ENCODE measurements at places on chromosomes 2 and 18. TPM values are rescaled to one million over a fixed set of nuclear protein-coding genes. Genes with fewer than 3 reads are reported as not detected.

The TRAPPC12 gene
- total RNA-seq: 74.5 TPM

The DIPK1C gene
- total RNA-seq: not detected

The IL36A gene
- total RNA-seq: not detected

The TMEM17 gene
- total RNA-seq: 1.2 TPM

The GREB1L gene
- total RNA-seq: 0.76 TPM

- no peaks in the 10 kb centered on the region for H3K4me1 ChIP-seq
- H3K27ac ChIP-seq: no peak overlapping the region
- no peaks in the 10 kb centered on the region for H3K27me3 ChIP-seq
- DNase-seq: no peak
- H3K36me3 ChIP-seq: no peaks in the 10 kb centered on the region
Measured at GRCh38 chr2:238220274-238220891, 16.9 kb upstream of the ILKAP start.

GRCh38 chr18:6069103-6069502 lies 173.8 kb upstream of the TMEM200C start:
- no peak overlapping the region for H3K4me3 ChIP-seq
- H3K27ac ChIP-seq: no peak overlapping the region
- H3K4me1 ChIP-seq: no peaks in the 10 kb centered on the region
- no peaks in the 10 kb centered on the region for H3K27me3 ChIP-seq
- DNase-seq: no peak

DNA sequence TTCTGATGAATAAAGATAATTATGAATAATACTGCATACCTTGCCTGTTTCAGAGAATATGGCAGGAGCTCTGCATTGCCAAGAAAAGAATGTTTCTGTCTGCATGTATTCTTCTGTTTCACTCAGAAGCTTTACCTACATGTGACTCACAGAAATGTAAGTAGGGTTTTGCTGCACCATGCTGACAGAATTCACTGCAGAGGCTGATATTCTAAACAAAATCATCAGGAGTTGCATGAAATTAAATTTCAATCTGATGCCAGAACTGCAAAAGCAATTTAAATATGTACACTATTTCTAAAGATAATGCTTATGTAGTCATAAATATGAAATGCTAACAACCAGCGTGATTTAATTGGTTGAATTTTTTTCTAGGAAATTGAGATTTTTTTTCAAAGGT lies 332.8 kb upstream of the FSHR start:
- H3K4me1 ChIP-seq: no peaks in the 10 kb centered on the region
- no peak for DNase-seq
- no peak overlapping the region for H3K4me3 ChIP-seq
- no peak overlapping the region for H3K27ac ChIP-seq
- no peaks in the 10 kb centered on the region for H3K36me3 ChIP-seq

GRCh38 chr2:85753525-85754312 lies at the start of gene ATOH8:
Gene ATOH8, plus strand, starts transcription at chr2:85753991. Its CDS starts 199 bp downstream, at chr2:85754190.
- peak within 1 kb of the TSS; percentile 84 for H3K4me3 ChIP-seq
- peak; percentile 61 for DNase-seq
- H3K36me3 ChIP-seq: no peaks in the 10 kb centered on the region
- peak within 1 kb of the TSS; percentile 74 for H3K27ac ChIP-seq
- no peaks in the 10 kb centered on the region for H3K27me3 ChIP-seq

DNA sequence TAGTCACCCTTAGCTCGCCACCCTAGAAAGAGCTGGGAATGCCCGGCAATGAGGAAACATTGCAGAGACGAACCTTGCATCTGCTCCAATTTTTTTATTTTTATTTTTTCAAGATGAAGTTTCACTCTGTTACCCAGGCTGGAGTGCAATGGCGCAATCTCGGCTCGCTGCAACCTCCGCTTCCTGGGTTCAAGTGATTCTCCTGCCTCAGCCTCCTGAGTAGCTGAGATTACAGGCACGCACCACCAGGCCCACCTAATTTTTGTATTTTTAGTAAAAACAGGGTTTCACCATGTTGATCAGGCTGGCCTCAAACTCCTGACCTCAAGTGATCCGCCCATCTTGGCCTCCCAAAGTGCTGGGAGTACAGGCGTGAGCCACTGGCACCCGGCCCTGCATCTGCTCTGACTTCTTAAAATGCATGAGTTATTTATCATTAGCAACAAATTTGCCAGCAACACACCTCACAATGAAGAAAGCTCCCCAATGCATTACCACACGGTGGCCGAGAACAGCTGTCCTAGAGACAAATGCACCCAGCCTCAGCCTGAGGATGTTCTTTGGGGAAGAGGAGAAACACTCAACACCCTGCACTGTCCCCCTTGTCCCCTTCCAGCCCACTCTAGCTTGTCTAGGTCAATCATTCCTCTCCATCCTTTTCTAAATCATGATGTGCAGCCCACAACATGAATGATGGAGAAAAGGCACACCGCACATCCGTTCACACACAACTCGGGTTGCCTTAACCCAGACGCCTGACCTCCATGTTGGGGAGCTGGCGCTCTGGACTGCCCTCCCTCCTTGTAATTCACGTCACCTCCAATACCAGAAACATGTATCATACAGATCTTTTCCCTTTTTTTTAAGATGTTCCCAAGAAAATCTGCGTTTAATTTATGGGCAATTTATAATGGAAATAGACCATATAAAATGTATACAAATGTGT lies 46.9 kb downstream of the TTC32 start:
- no peaks in the 10 kb centered on the region for H3K36me3 ChIP-seq
- no peak overlapping the region for H3K4me3 ChIP-seq
- DNase-seq: no peak
